Tongue (tissue), 3 donors: ENCODE measurements at places on chromosomes 12 and 14. TPM values are rescaled to one million over a fixed set of nuclear protein-coding genes. Genes with fewer than 3 reads are reported as not detected.
A peak's percentile ranks its signal among the peaks of the same experiment; 100 is the strongest.

DNA sequence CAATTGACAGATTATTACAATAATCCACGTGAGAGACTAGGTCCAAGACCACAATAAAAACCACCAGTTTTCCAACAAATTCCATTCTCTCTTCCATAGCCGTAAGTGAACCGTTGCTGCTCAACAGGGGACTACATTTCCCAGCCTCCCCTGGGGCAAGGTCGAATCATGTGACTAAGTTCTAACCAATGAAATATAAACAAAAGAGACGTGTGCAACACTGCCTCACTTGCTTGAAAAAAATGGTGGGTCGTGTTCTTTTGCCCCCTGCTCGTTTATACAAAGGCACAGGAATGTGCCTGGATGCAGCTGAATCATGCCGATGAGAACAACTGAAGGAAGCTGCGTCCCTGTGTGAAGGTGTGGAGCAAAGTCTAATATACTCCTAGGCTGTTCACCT lies 51.1 kb downstream of the HSPB8 start:
- peak; percentile 42 for DNase-seq

DNA sequence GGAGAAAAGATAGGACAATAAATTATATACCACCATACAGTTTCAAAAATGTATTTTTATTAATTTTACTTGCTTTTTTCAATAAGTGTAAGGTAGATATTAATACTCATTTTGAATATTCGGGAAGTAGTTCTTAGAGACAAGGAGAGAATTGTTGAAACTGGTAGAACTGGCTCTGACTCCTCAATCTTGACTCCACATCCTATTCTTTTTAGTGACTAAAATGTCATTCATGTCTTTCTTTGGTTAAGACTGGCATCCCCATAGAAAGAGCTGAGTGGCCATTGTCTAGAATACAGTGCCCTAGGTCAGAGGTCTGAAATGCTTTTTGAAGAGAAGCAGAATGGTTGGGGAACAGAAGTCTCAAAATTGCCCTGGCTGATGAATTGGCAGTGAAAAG lies 177.6 kb upstream of the LRIG3 start:
- no peak for DNase-seq

DNA sequence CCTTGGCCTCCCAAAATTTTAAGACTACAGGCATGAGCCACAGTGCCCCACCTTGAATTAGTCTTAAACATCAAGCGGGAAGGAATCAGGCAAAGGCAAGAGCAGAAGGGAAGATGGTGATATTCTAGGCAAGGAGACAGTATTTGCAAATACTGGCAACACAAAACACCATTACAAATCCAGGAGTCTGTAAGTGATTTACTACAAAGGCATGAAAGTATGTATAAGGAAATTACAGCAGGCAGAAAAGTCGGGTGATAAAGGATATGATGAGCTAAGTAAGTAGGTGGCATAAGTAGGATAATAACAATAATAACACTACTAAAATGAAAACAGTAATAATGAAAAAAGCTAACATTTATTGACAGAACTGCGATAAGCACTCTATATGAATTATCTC lies 28.5 kb downstream of the FMNL3 start:
- no peak for DNase-seq

DNA sequence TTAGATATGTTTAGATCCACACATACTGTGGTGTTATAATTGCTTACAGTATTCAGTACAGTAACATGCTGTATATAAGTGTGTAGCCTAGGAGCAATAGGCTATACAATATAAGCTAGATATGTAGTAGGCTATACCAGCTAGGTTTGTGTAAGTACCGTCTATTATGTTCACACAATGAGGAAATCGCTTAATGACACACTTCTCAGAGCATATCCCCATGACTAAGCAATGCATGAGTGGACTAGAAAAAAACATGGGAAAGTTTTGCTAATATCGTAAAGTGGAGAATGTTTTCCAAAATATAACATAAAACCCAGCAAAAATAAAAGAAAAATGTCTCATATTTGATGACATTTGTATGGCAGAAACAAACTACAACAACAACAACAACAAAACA lies 27.3 kb downstream of the AKAP3 start:
- DNase-seq, result no peak

DNA sequence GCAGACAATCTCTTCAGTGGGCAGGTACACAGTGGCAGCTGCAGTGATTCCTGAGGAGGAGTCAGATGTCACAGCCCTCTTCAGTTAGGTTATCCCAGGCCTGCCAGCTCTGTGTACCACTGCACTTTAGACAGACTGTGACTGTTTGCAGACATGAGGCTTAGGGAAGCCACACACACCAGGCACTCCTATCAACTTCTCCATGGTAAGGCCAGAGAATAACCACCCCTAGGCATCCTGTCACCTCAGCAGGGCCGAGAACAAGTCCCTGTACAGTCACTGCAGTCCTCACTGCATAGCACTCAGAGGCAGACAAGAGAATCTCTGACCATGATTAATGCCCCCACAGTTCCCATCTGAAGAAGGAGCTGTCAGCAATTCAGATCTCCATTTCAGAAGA lies 296.5 kb downstream of the GALC start:
- no peak for DNase-seq

GRCh38 chr12:6703631-6704030 lies 3.0 kb upstream of the PIANP start:
- no peak for DNase-seq

DNA sequence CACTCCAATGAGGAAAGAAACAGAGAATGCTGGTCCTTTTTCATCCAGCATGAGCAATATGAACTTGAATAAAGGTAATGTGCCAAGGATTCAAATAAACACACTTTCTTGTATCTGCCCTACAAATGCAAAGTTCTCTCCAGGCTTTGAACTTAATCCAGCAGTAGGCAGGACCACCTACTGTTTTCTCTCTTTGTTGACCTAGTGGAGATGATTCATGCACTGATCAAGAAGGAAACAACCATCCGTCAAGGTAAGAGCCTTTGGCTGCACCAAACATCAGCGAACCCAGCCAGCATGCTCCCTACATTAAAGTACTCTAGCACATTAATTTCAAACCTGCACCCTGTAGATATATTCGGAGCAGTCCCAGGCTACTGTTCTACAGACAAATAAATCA lies 489.3 kb downstream of the GALC start:
- no peak for DNase-seq

- no peak for DNase-seq
These were observed 8.8 kb downstream of the EIF2B2 start for GRCh38 chr14:75011356-75011994.

DNA sequence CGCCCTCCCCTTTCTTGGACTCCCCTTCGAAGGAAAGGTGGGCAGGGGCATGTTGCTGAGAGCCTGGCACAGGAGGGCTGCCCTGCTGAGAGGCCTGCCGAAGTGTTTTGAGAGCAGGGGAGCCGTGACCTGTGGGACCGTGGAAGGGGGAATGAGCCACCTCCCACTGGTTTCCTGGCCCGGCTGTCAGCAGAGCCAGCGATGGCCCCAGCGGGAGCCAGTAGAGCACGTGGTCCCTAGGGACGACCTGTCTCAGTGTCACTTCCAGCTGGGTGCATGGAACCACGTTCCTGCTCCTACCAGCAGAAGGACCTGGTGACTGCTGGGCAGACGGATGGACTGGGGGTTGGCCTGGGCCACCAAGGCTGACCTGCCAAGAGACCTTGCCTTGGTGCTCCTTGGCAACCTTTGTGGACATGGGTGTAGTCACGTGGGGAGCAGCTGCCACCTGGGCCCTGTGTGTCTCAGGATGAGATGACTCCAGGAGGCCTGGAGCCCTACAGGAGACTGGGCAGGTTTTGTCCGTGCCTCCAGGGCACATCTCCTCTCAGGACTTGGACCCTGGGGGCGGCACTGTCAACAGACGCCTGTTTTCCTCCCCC lies 34.6 kb downstream of the BEGAIN start:
- DNase-seq, result no peak

The KRT75 gene
- 0.21 TPM for total RNA-seq

The PTGER2 gene
- total RNA-seq, result 0.21 TPM

The TMEM229B gene
- total RNA-seq, result 1.6 TPM

The RNASE3 gene
- not detected for total RNA-seq

The KRT74 gene
- total RNA-seq, result 0.10 TPM

The SLC6A12 gene
- 0.51 TPM for total RNA-seq
